Stimulated activated CD4-positive, alpha-beta T cell treated with anti-CD3 and anti-CD28 coated beads, Interleukin-12 subunit alpha, Interleukin-12 subunit beta, amount 100 ng/mL, for 24 hours (primary cell): ENCODE measurements at places on chromosomes 5 and 9.

DNA sequence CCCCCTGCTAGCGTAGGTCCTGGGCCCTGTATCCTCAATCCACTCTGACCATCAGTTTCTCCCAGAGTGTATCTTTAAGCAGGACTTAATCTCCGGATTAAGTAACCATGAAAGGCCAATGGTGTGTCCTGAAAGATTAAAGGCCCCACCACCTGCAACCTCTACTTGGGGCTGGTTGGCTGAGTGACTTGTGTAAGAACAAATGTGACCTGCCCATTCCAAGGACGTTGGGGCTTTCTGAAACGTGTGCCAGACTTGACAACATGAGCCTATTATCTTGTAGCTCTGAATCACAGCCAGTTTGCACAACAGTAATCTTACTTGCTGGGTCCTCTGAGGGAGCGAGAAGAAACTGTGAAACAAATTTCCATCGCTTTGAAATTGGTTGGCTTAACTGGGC, 3.1 kb upstream of the PRELID2 start:
- no peak for DNase-seq

GRCh38 chr5:120464627-120465435, 731 bp downstream of the PRR16 start:
- no peak for DNase-seq

DNA sequence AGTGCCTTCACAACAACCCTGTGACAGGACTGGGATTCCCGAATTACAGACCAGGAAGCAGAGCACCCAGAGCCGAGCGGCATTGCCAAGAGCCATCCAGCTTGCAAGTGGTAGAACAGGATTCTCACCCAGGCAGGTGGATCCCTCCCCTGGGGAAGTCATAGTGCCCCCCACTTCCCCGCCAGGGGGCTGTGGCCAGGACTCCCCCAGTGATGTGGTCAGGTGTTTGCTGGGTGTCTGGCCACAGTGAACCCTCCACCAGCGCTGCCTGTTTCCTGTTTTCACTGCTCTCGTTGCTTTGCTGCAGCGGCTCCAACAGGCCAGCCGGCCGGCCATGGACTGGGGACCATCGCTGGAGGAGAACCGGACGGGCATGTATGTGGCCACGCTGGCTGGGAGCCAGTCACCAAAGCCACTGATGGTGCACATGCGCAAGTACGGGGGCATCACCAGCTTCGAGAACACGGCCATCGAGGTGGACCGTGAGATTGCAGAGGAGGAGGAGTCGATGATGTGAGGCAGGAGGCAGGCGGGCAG, 19.3 kb downstream of the SLC6A7 start:
- no peak for DNase-seq

DNA sequence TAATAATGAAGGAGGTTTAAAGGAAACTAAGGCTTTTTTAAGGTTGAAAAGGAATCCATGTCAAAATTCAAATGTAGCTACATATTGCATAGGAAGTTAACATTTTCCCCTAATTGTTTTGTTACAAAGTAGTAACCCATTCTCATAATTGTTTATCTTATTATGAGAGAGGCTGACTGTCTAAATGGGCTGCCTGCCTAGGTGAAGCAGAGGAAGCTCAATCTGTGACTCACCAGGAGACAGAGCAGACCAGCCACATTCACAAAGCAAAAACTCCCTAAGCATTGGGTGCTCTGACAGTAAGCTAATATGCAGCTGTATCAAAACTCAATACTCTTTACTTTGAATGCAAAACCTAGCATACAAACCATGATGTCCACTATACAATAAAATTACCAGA, 208.5 kb downstream of the ROR2 start:
- DNase-seq: no peak

DNA sequence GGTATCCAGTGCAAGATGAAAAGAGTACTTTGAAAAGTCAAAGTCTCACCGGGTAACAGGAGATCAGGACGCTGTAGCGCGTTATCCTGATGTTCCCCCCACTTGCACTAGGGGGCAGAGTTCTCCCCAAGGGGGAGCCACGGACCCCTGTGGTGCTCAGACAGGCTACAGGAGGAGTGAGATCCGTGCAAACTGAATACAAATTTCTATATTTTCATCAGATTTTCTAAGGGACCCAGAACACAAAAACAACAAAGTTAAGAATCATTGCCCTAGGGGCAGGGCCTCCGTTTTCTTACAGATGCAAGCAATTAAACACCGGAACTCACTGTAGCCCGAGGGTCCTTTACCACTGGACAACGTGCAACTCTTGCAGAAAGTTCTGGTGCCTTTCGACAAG, 2.0 kb downstream of the MYO10 start:
- DNase-seq: peak; percentile 28

DNA sequence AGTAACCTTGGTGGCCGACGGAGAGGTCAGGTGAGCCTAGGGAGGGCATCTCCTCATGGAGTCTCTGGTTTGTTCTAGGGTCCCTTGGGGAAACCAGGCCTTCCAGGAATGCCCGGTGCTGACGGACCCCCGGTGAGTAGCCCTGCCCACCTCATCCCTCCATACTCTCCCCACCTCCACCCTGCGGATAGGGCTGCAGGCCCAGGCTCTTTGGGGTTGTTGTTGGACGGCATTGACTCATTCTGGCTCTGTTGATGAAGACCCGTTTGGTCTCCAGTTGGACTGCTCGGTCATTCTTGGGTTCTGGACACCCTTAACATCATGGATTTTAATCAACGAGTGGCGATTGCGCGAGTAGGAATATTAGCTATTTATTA, 112.3 kb upstream of the FCN2 start:
- DNase-seq: no peak

GRCh38 chr5:111068213-111068612, 3.3 kb upstream of the TSLP start:
- no peak for DNase-seq

- DNase-seq: no peak
Observed at GRCh38 chr5:94841598-94842322, 223.3 kb downstream of the SLF1 start.

- DNase-seq: no peak
Observed at GRCh38 chr5:141508798-141509611, 20.1 kb downstream of the PCDHGC5 start.

DNA sequence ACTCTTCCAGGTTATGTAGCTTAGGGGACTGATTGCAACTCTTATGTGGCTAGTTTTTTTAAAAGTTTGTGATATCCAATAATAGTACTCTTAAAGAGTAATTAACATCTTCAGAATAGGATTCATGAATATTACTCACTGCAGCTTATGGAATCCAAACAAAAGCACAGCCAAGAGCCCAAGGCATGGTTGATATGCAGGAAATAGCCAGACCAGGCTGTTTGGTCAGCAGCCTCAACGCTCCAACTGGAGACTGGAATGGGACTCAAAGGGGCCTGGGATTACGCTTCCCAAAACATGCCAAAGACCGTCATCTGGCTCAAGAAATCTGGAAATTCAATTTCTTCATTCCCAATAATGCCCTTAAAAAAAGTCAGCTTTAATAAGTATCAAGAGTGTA, 268.6 kb downstream of the SEC61B start:
- DNase-seq: no peak

DNA sequence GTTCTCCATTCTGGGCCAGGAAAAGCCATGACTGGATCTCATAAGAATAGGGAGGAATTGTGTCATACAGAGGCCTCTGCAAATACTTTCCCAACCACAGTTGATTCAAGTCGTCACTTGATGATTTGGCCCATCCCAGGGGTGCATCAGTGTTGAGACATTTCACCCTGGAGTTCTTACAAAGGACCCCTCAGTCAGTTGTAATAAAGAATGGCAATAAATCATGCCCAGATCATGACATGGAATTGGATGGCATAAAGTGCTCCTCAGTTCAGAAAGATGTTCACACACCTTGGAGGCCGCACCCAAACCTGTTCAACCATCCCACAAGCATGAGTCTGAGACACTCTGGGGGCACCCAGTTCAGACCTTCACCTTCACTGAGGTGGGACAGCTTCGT, 168.1 kb downstream of the NR3C1 start:
- no peak for DNase-seq

DNA sequence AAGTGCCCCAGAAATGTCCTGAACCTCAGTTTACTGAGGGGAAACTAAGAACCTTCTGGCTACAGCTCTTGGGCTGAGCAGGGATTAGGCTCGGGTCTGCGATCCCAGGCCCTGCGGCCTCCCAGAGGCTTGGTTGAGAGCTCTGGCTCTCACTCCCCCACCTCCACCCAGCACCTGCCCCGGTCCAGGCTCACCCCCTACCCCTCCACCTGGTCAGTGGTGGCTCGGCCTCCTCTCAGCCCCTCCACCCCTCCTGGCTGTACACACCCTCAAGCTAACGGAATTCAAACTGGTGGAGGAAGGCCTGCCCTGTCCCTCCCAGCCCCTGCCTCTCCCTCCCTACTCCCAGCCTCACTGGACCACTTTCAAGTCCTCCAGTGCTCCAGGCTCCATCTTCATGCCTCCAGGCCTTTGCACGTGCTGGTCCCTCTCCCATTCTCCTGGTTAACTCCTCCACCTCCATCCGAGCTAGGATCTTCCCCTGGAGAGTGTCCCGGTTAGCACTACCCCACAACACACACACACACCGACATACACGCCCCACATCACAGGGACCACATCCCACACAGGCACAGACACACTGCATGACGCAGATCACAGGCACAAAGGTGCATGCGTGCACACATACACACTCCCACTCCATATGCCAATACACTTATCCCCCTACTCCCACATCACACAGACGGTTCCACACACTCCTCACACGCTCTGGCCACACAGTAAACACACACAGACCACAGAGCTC, 130.9 kb downstream of the C9orf50 start:
- no peak for DNase-seq

- no peak for DNase-seq
Observed at GRCh38 chr9:136059321-136059791, 35.7 kb downstream of the NACC2 start.

GRCh38 chr9:131545786-131546335, 538 bp downstream of the PRRT1B start:
- no peak for DNase-seq

- DNase-seq: no peak
Observed at GRCh38 chr5:124979251-124979650, 232.8 kb upstream of the ZNF608 start.

- no peak for DNase-seq
Observed at GRCh38 chr5:57531333-57531732, 48.7 kb upstream of the ACTBL2 start.

GRCh38 chr5:139150367-139150999, 47.7 kb downstream of the SIL1 start:
- no peak for DNase-seq

- DNase-seq: no peak
Observed at GRCh38 chr9:96056226-96056625, 180.7 kb downstream of the ERCC6L2 start.

- DNase-seq: no peak
Observed at GRCh38 chr5:175479125-175479881, 943 bp downstream of the SFXN1 start.

GRCh38 chr9:136771907-136772415, 7.6 kb upstream of the LCN15 start:
- DNase-seq: no peak

DNA sequence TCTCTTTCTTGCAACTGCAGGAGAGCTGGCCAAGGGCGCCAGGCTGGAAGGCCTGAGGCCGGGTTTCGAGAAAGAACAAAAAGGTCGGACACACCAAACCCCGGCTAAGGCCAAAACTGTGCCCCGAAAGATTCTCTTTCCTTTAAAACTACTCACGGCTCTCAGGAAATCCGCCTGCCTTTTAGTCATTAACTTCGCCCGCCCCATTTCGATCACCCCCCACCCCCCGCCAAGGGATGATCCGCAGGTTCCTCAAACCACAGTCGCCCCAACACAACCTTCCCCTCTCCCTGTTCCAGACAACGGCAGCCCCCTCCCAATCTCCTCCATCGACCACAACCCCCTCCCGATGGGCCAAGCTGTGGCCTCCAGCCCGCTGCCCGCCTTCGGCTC, 536 bp downstream of the FEM1C start:
- peak; percentile 48 for DNase-seq

GRCh38 chr9:34037626-34038025, 11.1 kb downstream of the UBAP2 start:
- no peak for DNase-seq

- DNase-seq: no peak
Observed at GRCh38 chr9:95077766-95078370, 239.6 kb downstream of the FANCC start.

DNA sequence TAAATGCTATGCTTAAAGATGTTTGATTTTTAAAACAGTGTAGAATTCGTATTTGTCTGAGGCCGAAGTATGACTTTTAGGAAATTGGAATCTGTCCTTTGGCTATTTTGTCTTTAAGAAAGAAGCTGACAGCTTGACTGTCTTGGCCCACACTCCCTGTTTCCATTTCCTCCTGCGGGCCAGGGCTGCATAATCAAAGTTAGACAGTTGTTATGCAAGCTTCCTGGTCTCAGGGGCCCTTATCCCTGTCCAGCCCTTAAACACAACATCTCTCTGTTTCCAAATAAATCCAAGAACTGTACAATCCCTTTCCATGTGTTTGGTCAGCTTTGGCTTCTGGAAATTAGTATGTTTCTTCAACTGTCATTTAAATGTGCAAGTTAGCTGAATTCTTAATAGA, 54.6 kb upstream of the ECM2 start:
- no peak for DNase-seq

GRCh38 chr5:68662804-68663307, 431.0 kb upstream of the SLC30A5 start:
- DNase-seq: no peak

DNA sequence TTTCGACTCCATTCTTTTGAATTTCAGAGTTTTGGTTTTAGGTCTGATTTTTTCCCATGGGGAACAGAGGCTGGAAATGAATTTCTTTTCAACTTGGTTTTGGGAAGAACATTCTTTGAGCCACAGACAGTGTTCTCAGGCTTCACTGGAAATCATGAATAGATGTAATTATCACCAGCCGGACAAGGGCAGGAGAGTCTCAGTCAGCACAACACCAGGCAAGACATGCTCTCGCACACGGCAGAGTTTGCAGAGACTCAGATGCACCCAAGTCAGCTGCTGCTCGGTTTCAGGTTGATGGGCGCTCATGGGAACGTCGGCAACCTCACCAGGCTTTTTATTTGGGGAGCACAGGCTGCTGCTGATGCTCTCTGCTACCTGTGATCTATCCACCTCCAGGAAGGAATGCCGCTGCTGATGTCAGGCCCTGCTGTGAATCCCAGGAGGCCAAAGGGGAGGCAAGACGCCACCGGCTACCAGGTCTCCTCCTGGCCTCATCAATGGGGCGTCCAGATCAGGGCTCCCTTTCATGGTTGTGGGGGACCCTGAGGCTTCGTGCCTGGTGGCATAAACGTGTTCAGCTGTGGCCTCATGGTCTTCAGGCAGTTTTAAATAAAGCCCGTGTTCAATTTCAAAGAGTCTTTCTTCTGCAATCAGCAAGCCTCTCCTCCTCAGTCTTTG, 332.3 kb upstream of the IRX4 start:
- DNase-seq: no peak

GRCh38 chr9:118059484-118060278, 355.5 kb downstream of the TLR4 start:
- no peak for DNase-seq
